ENCODE measurements at places on chromosomes 3 and 15. TPM values are rescaled to one million over a fixed set of nuclear protein-coding genes. Genes with fewer than 3 reads are reported as not detected.

Gene THPO
- total RNA-seq, result not detected

Gene MLF1
- total RNA-seq, result 3.5 TPM

GRCh38 chr3:41141433-41142167, 57.7 kb upstream of the CTNNB1 start:
- no peak overlapping the region for H3K27ac ChIP-seq
- H3K4me1 ChIP-seq, result no peaks in the 10 kb centered on the region
- no peak overlapping the region for H3K4me3 ChIP-seq
- no peak for DNase-seq
- peaks cover 5% of the 10 kb centered on the region for H3K27me3 ChIP-seq

Gene PRSS50
- not detected for total RNA-seq

DNA sequence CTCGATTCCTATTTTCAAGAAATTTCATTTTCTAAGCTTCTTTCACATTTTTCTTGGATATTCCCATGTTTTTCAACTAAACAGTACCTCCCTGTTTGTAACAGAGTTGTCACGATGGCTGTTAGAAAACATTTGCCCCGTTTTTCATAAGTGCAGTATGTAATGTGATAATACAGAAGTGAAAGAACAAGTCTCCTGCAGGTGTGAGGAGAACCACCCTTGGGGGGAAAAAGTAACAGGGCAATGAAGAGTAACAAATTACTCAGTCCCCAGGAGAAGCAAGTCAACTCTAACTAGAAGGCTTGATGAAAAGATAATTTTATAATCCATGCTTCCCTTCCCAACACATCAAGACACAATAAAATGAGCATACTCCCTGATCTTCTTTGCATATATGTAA, 493.3 kb downstream of the FOXP1 start:
- no peak for DNase-seq
- peaks cover 14% of the 10 kb centered on the region for H3K36me3 ChIP-seq
- H3K4me1 ChIP-seq, result peaks cover 40% of the 10 kb centered on the region
- H3K27me3 ChIP-seq, result no peaks in the 10 kb centered on the region
- H3K4me3 ChIP-seq, result no peak overlapping the region

GRCh38 chr3:189340680-189341460, 169.1 kb downstream of the TPRG1 start:
- DNase-seq, result no peak
- no peaks in the 10 kb centered on the region for H3K4me1 ChIP-seq
- no peak overlapping the region for H3K27ac ChIP-seq
- no peaks in the 10 kb centered on the region for H3K27me3 ChIP-seq
- H3K36me3 ChIP-seq, result no peaks in the 10 kb centered on the region

Data from HFFc6 (cell line).